CD4-positive, alpha-beta memory T cell (primary cell): ENCODE measurements at places on chromosomes 13 and 19.

DNA sequence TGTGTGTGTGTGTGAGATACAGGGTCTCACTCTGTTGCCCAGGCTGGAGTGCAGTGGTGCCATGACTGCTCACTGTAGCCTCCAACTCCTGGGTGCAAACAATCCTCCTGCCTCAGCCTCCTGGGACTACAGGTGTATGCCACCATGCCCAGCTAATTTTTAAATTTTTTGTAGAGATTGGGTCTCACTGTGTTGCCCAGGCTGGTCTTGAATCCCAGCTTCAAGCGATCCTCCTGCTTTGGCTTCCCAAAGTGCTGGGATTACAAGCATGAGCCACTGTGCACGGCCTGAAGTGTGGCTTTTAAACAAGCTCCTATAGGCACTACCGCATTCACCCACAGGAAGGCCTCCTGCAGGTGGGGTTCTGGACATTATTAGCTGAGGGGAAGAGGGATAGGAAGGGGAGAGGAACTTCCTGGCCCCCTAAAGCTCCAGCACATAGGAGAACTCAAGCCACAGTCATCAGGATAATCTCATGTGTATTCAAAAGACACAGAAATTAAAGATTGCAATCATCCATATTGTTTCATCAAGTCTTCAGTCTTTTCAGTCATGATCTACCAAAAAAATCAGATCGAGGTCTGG, 24.8 kb upstream of the SLC46A3 start:
- no peak for DNase-seq

DNA sequence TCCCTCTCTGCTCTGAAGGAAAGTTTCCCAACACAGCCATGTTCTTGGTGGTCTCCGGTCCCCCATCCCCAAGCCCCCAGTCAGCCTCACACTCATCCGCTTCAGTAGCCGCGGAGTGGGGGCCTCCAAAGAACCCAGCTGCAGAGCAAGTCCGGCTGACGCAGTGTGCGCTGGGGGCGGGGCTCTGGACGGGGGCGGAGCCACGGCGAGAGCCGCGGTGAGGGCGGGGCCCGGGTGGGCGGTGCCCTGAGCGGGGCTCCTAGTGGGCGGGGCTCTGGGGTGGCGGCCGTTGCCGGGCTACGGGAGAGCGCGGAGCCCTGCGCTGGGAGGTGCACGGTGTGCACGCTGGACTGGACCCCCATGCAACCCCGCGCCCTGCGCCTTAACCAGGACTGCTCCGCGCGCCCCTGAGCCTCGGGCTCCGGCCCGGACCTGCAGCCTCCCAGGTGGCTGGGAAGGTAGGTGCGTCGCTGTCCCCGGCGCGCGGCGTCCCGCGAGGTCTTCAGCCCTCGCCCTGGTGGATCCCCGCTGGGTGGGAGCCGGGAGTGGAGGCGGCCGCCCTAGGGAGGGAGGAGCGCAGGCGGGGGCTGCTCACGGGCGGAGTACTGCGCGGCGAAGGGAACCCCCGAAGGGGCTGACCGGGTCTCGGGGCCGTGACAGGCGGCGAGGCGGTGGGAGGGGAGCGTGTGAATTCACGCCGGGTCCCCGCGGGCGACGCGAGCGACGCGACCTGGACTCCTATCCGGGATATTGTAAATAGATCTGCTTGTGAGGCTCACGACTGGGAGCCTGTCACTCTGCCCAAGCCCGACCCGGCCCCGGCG, 9.1 kb downstream of the TNFRSF19 start:
- DNase-seq: peak; percentile 89

GRCh38 chr19:11693505-11694499, 44.9 kb downstream of the ZNF823 start:
- DNase-seq: no peak

DNA sequence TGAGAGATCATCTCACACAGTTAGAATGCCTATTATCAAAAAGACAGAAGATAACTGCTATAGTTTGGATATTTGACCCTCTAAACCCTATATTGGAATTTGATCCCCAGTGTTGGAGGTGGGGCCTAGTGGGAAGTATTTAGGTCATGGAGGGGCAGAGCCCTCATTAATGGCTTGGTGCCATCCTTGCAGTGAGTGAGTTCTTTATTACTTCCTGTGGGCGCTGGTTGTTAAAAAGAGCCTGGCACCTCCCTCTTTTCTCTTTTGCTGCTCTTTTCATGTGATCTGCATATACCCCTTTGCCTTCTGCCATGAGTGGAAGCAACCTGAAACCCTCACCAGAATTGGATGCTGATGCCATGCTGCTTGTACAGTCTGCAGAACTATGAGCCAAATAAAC, 66.8 kb downstream of the TDRD3 start:
- no peak for DNase-seq

GRCh38 chr13:69331245-69331644, 776.4 kb upstream of the ATXN8OS start:
- no peak for DNase-seq

DNA sequence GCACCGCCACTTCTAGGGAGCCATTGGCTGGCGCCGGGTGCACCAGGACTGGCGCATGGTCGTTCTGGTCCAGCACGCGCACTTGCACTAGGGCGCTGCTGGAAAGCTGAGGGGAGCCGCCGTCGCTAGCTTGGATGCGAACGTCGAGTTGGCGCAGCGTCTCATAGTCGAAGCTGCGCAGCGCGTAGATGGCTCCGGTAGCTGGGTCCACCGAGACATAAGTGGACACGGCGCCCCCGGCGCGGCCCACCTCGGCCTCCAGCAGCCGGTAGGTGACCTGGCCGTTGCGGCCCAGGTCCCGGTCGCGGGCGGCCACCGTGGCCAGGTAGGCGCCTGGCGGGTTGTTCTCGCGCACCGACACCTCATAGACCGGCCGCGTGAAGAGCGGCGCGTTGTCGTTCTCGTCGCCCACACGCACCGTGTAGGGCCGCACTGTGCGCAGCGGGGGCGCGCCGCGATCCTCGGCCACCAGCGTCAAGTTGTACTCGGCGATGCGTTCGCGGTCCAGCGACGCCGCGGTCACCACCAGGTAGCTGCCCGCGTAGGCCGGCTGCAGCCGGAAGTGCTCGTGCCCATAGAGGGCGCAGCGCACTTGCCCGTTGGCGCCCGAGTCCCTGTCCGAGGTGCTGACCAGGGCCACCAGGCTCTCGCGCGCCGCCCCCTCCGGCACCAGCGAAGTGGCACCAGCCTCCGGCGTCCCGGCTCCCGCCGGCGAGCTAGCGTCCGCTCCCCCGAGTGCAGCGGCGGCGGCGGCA, 1.7 kb downstream of the PCDH8 start:
- DNase-seq: no peak

DNA sequence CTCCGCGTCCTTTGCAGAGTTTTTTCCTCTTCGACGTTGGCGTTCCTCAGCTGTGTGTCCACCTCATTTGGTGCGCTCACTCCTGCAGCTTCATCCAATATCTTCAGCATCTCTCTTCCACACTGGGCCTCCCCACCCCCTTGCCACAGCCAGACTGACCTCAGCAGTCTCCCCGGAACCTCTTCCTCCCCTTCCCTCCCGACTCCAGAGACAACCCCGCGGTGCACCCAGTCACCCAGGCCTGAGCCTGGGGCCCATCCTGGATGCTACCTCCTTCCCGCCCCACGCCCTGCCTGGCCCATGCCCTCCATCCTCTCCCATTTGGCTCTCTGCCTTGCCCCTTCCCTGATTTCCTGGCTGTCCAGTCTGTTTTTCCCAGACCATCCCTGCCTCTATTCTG, 8.1 kb upstream of the C5AR2 start:
- DNase-seq: no peak

DNA sequence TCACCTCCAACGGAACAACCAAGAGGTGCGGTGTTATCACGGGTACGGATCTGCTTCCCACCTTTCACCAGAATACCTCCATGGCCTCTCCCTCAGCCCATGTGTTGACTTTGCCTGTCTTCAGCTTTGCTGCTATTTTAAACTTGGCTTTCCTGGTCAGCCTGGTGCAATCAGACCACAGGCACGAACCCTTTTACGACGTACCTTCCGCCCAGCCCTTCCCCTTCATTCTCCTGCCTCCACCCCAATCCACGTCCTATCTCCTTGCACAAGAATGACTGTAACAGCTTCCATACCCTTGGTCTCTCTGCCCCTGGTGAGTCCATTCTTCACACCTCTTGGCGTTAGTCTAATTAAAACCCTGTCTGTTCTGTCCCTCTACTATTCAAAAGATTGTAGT, 431.7 kb downstream of the EFNB2 start:
- no peak for DNase-seq

DNA sequence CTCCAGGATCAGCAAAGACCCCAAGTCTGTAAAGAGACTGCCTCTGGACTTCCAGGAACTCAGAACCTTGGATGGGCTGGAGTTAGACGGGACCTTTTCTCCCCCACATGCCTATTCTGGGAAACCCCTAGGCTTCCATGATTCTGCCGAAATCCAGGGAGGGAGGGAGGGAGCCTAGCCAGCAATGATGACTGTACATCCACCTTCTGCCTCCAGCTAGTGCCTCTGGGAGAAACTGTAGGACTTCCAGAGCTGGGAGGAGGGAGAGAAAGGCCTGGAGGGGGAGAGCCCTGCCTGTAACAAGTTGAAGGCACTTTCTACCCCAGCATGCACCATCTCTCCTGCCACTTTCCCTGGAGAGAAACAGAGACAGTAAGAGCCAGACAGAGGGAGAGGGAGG, 6.0 kb upstream of the HAS1 start:
- DNase-seq: no peak

GRCh38 chr19:13637664-13638063, 126.7 kb upstream of the MRI1 start:
- DNase-seq: no peak
